Stimulated activated CD8-positive, alpha-beta memory T cell treated with anti-CD3 and anti-CD28 coated beads, Interleukin-4, amount 100 ng/mL, for 4 hours (primary cell): ENCODE measurements at places on chromosomes 4 and X.

- no peak for DNase-seq
Observed at GRCh38 chrX:5718651-5719050, 510.0 kb downstream of the NLGN4X start.

DNA sequence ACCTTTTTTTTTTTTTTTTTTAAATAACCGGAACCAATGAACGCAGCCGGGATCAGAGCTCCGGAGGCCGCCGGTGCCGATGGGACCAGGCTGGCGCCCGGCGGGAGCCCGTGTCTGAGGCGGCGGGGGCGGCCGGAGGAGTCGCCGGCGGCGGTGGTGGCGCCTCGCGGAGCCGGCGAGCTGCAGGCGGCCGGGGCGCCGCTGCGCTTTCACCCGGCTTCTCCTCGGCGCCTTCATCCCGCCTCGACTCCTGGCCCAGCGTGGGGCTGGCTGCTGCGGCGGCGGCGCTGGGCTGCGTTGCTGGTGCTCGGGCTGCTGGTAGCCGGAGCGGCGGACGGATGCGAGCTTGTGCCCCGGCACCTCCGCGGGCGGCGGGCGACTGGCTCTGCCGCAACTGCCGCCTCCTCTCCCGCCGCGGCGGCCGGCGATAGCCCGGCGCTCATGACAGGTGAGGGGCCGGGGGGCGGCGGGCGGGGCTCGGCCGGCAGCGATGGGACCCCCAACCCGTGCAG lies 337 bp downstream of the STIM2 start:
- DNase-seq = no peak

- no peak for DNase-seq
Observed at GRCh38 chrX:38817004-38817703, 15.9 kb downstream of the MID1IP1 start.

DNA sequence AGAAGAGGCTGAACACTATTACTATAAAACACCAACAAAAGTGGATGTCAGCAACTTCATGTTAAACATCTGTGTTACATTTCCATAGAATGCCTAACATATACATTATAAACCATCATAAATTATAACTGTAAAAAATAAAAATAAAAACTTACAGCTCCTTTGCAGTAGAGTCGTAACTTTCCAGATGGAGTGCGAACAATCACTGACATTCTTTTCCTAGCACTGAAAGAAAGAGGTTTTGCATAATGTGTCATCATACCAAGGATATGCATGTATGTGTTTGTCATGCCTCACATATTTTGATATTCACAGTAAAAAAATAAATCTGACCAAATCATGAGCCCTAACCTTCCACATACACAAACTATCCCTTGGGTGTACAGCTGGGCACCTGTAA lies 113.1 kb downstream of the ATP8A1 start:
- no peak for DNase-seq

GRCh38 chr4:147794787-147795413 lies 63.0 kb downstream of the ARHGAP10 start:
- DNase-seq = no peak

GRCh38 chr4:99180382-99181070 lies 36.4 kb upstream of the ADH4 start:
- no peak for DNase-seq

DNA sequence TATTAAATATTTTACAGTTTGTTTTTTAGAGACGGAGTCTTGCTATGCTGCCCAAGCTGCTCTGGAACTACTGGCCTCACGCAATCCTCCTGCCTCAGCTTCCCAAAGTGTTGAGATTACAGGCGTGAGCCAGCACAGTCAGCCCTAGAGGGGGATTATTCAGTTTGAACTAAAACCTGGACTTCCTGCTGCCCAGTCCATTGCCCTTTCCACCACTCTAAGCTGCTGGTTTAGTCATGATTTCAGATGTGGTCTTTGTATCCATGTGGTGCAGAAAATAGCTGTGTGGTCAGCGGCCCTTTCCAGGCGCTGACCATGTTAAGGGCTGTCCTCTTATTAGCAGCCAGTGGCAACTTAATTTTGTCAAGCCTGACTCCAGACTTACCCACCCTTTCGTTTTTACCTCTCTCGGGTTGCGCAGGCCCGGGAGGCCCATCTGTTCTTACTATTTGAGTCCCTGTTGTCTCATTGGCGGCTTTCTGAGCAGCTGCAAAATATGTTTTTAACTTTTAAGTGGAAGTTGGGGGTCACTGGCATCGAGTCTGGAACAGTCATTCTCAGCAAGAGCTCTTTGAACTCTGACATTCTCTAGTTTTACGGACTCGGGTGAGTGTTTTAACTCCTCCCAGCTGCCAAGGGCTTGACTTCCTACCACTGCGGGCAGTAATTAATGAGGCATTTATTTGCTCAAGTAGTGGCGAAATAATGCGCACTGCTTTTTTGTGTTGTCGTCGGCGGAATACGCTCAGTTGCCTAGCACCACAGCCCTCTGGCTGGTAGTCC lies 773 bp upstream of the VMA21 start:
- no peak for DNase-seq

DNA sequence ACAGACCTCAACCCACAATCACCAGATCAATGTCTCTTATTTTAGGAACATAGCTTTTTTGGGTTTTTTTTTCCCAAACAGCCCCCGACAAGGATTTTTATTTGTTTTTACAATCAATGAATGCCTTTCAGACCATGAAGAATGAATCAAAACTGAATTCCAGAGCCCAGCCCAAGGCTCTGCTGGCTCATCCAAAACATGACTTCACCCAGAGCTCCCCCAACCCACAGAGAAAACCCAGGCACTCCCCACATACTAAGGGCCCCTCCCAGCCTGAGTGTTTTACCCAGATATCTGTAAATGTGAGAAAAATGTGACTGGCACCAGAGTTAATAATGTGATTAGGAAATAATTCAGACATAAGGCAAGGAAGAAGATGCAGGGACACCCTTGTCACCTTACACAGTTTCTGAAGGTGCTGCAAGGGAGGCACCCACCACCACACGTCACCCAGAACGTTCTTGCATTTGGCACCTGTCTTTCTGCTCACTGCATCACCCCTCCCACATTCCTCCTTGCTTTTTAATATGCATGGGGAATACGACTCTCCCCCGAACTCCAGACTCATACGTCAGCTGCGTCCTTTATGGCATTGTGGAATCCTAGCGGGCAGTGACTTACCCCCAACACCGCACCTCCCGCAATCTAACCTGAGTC lies 47.8 kb upstream of the C4orf50 start:
- DNase-seq = no peak

- DNase-seq = no peak
Observed at GRCh38 chr4:3605491-3605890, 73.3 kb upstream of the LRPAP1 start.

GRCh38 chr4:186621959-186622553 lies 66.7 kb upstream of the MTNR1A start:
- DNase-seq = no peak

GRCh38 chrX:69034451-69034850 lies 130.8 kb downstream of the PJA1 start:
- DNase-seq = no peak

DNA sequence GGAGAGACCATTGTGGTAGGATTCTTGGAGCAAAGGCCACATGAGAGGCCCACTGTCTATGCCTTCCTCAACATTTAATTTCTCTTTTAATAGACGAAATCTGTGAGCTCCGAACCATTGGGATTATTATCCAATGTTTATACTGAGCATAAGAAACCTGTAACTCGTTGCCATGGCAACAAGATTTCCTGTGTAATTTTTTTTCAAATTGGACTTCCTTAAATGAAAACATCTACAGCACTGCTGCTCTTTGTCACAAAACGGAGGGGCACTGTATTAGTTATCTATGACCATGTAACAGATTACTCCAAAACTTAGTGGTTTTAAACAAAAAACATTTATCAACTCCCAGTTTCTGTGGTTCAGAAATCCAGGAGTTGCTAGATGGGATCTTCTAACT lies 38.7 kb downstream of the PPP1R2C start:
- no peak for DNase-seq

- DNase-seq = no peak
Observed at GRCh38 chrX:9668537-9668936, 97.1 kb downstream of the GPR143 start.

DNA sequence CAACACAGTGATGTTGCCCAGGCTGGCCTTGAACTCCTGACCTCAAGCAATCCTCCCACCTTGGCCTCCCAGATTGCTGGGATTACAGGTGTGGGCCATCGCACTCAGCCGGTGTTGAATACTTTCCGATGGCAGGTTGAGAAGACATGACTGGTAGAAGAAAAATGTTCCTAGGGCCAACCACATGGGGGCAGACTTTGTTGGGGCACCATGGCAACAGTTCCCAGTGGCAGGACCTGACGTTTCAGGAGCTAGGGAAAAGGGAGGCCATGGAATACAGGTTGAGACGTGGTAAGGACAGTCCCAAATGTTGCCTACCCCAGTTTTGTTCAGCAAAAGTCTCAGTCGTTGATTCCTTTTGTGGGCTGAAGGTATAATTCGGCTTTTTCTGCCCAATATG lies 134.6 kb downstream of the ASMT start:
- no peak for DNase-seq

DNA sequence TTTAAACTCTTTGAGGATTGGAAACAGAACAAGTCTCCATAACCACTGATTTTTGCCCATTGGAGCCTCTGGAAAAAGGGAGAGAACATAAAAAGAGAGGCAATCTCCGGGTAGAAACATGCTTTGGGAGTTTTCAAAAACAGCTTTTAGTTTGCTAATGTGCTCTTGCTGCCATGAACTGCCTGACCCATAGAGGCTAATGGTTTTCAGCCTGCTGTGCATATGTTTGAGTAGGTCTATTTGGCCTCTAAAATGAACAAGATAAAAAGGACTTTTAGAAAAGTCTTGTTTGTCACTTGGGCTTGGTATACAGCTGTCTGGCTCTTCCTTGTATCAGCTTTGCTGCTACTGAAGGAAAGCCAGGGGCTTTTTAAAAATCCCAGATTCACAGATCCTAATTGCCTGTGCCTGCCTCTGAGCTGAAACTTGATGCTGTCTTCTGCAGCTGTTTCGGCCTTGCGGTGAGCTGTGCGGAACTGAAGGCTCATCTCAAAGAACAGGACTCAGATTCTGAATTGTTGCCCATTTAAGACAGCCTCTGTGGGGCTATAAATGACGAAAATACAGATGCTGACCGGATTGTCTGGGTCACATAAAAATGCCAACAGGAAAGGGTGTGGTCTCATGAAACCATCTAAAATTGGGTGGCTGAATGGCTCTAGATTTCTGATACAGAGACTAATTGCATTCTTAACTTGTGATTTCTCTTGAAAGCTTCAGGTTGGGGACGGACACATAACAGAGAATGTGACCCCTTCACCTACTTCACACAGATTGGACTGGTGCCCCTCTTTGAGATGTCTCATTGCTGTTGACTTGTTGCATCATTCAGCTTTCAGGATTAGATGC lies 18.4 kb upstream of the ZNF41 start:
- DNase-seq = no peak

DNA sequence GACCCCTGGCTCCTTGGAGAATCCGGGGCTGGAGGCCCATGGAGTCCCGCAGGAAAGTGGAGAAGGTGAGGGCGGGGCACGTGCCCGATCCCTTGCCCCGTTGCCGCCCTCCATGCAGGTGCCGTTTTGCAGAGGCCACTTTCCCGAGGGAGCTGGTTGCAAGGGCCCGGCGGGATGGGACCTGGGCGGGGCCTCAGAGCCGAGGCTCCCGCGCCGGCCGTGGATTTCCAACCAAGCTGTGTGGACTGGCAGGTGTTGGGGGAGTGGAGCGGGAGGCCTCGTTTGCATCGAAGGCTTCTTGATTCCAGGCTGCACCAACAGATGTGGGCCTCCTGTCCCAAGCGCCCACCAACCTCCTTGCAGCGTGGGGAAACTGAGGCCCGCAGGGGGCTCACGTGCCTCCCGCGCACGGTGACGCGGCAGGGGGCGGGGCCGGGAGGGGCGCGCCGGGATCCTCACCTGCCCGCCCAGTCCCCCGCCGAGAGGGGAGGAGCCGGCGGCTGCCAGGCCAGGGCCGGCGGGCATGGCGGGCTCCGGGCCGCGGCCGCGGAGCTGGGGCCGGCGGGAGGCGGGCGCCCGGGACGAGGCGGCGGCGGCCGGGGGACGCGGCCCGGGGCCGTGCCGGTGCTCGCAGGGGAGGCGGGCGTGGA lies 24.9 kb downstream of the SH3BP2 start:
- DNase-seq = no peak

DNA sequence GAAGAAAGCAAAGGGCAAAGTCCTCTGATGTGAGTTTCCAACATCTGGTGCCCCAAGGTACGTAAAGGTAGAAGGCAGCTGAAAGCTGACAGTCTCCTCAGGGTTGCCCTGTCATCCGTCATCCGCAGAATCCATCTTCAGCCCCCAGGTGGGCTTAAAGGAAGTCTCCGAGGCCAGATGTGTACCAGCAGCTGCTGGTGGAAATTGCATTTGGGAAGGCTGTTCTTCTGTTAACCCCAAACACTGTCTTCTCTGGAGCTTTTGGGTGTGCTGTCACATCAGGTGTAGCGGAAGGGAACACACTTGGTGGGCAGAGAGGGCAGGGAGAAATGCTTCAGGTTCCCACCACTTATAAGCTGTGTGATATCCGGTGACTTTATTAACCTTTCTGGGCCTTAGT lies 310.0 kb upstream of the GATB start:
- DNase-seq = no peak

- no peak for DNase-seq
Observed at GRCh38 chr4:23814996-23815660, 74.7 kb downstream of the PPARGC1A start.

DNA sequence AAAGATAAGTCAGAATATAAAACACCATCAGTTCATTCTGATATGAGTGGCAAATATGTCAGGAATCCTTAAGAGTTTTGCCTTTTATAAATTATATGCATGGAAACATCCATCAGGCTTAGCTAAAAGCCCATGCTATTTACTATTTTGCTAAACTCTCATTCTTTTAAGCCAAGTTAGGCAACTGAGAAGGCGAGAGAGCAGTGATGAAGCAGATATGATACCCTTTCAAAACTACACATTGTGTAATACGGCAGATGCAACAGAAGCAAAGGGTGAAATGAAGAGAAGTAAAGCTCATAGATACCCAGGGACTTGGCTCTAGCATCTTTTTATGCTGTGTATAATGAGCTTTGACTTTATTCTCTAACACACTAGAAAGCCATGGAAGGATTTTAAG lies 95.8 kb downstream of the SLIT2 start:
- no peak for DNase-seq
